ENCODE measurements at places on chromosomes 5 and 9.

DNA sequence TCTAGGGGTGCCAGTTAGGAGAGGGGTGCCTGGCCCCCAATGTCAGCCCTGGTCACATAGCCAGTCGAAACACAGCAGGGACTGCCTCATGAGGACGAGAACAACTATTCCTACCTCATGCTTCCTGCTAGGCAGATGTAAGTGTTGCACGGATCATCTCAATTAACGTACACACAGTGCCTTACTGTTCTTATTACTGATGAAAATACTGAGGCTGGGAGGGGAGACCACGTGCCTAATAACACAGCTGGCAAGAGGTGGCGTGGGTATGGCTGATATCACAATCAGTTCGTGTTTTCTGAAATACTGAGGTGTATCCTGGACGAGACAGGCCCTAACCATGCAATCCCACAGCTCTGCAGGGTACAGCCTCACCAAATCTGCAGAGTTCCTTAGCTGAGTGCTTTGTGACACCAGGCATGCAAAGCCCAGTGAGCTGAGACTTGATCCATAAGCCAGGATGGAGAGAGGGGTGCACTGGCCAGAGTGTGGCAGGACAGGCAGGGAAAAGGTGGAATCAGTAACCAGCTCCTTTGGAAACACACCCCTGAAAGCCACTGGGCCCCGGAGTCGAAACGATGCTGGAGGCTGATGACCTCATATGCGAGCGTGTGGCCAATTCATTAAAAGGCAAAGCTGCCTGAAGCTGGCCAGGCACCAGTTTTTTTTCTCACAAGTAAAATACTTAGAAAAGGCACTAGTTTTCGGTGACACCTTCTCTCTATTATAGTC is 63.9 kb downstream of the PRRT1B start:
- no peak for DNase-seq

- DNase-seq, result no peak
These were observed 80.0 kb upstream of the LRRTM2 start for GRCh38 chr5:138955013-138955660.

- DNase-seq, result no peak
These were observed 258.0 kb downstream of the EBF1 start for GRCh38 chr5:158841481-158842276.

DNA sequence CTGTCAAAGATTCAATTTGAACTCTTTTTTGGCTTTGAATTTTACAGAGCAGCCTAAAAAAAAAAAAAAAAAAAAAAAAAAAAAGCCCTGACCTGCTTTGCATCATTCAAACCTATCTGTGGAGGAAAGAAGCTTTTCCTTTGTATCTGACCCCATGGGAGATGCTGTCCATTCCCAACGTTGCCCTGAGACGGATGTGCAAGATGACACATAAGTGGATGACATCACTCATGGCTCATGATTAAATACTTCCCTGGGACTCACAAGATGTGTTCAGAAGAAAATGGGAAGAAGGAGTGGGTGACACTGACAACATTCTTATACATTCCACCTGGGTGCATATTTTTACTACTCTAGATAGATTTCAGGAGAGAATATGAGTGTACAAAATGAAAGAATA is 245.7 kb upstream of the ELAVL2 start:
- no peak for DNase-seq

DNA sequence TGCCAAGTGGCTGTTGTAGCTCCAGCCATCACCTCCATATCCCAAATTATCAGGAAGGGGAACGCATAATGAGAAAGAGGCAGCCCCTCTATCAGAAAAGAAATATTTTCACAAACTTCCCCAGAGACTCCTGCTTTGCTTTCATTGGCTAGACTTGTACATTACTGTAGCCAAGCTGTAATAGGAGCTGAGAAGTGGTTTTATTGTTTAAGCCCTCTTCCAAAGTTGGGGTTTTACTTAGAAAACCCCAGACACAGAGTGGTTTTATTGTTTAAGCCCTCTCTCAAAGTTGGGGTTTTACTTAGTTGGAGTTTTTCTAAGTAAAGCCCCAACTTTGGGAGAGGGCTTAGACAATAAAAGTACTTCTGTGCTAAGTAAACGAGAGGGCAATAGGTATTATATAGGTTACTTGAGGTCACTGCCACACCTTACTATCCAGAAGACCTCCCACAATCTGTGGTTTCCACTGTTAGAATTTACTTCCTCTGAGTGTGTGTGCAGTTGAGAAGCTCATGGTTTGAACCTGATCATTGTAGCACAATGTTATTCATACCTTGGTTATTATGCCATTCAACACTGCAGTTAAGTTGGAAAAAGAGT is 215.7 kb upstream of the OTULINL start:
- DNase-seq, result peak; percentile 92

- DNase-seq, result no peak
These were observed 59.6 kb downstream of the RICTOR start for GRCh38 chr5:39014561-39014960.

- no peak for DNase-seq
These were observed 120.0 kb upstream of the KLF4 start for GRCh38 chr9:107609547-107609946.
